Lung (tissue), 17 donors: ENCODE measurements at places on chromosomes 2 and 18. TPM values are rescaled to one million over a fixed set of nuclear protein-coding genes. Genes with fewer than 3 reads are reported as not detected.

SF3B1 gene
- total RNA-seq, result 432 TPM

CYRIA gene
- 23.6 TPM for total RNA-seq

C2orf80 gene
- total RNA-seq, result not detected

- DNase-seq, result peak; percentile 56
Measured at GRCh38 chr2:101698844-101699754, 1.6 kb downstream of the MAP4K4 start.

- no peak for DNase-seq
Measured at GRCh38 chr18:8938817-8939216, 163.7 kb upstream of the NDUFV2 start.

GRCh38 chr2:8986327-8986976, 17.0 kb downstream of the MBOAT2 start:
- no peak for DNase-seq

DNA sequence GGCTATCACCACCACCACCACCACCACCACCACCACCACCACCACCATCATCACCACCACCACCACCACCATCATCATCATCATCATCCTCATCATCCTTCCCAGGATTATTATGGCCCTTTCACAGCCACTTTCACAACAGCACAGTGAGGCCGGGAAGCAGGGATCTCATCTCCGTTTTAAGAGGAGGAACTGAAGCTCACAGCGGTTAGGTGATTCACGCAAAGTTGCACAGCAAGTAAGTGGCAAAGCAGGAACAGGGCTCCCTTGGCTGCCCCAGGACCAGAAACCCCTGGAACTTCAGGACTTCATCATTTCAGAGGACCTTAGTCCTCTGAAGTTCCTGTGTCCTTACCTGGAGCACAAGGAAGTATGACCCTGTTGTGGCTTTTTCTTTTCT, 26.8 kb downstream of the MRPL35 start:
- no peak for DNase-seq

GRCh38 chr18:8889489-8889888, 184.1 kb downstream of the MTCL1 start:
- DNase-seq, result no peak

- no peak for DNase-seq
Measured at GRCh38 chr2:126933711-126934091, 35.0 kb downstream of the TEX51 start.

GRCh38 chr18:3998698-3999333, 456.3 kb downstream of the DLGAP1 start:
- DNase-seq, result peak; percentile 28

DNA sequence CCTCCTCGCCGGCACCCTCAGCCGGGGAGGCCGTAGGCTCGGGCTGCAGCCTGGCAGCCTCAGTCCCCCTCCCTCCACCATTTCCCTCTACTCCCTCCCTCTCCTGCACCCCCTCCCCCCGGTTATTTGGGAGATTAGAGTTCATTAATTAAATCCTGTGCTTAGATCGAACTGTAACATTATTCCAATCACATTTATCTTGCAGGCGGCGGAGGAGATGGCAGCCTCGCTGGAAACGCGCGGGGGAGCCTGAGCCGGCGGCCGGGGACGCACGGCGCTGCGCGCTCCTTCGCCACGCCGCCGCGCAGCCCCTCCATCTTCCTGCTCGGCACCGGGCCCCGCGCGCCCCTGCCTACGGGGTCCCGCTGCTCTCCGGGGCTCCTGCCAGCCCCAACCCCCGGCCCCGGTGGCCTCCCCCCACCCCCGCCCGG, at the start of gene ST8SIA3:
Gene ST8SIA3, plus strand, starts transcription at position 287 of the 431 bp plus-strand sequence. CDS start 290 bp downstream, outside the sequence.
- no peak for DNase-seq

DNA sequence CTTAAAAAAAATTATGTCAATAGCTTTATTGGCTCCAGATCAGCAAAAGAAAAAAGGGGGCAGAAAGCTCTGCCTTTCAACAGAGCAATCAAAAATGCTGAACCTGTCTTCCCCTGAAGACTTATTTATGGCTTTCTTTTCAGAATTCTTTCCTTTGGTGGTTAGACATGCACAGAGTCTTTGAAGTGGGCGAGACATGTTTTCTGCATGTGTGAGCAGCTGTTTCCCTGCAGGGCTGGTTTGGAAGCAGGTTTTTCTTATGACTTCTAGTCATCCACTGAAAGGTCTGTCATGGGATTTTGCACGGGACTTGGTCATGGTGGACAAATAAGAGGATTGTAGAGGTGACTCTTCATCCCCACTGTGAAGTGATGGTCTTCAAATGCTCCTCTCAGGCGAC, 160.3 kb downstream of the VAPA start:
- peak; percentile 44 for DNase-seq
